ENCODE measurements at places on chromosomes 2 and 18.

DNA sequence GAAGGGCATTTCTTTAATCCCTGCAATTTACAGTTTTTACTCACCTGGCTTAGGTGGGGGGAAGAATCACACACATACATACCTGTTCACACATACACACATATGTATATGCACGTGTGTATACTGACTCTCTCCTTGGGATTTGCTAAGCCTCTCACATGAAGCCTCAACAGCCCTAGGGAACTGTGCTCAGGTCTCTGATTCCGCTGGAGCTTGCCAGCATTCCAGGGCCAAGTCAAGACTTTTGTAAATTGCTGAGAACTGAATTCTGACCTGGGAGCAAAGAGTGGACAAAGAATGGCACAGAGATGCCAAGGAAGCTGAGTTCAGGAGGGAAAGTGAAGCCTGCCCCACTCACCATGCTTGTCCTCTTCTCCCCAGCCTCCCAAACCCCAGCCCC lies 177.3 kb downstream of the TMEM247 start:
- ATAC-seq, result no peak

- peak; percentile 71 for ATAC-seq
Observed at GRCh38 chr2:20977520-20978180, 66.2 kb downstream of the APOB start.

- ATAC-seq, result no peak
Observed at GRCh38 chr2:45506756-45507155, 104.3 kb downstream of the SRBD1 start.

- ATAC-seq, result peak; percentile 44
Observed at GRCh38 chr2:144524118-144525009, 4.4 kb upstream of the ZEB2 start.

DNA sequence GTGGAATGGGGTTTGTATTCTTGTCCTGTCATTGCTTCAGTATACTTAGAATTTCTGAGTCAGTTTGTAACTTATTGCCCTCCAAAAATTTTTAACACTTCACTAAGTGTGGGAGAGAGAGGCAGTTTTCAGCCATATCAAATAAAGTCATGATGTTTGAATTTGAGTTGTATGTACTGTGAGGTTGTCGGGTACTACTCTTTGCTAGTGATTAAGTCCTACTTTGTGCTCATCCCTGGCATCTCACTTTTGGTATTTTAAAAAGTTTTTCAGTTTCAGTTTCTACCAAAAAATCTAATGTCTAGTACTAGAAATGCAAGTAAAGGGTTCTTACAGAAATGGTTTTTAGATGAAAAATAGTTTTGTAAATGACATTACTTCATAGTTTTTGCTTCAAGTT lies 40.7 kb downstream of the EIF5B start:
- ATAC-seq, result no peak

DNA sequence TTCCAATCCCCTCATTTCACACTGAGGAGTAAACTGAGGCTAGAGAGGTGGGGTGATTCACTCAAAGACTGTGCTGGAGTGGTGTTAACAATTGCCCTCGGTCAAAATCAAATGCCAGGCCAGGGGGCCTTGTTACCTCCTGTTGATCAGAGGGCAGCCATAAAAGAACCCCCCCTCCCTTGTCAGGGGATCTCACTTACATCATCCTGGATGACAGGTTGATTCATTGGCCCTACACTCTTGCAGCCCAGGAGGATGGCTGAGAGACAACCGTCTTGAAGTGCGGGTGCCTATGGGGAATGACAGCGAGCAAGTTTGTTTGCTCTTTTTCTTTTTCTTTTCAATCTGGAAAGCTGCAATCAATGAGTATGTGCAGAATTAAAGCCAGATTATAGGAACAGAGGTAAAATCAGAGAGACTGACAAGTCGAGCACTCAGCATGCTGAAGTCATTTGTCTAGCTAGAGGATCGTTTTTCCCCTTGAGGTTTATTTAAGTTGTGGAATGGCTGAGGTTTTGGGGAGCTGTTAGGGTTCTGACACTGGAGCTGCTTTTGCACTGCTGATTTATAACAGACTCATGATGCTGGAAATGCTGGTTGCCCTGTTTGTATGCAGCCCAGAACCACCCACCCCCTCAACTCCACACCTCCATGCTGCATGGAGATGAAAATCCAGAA lies 26.4 kb upstream of the NRP2 start:
- no peak for ATAC-seq

DNA sequence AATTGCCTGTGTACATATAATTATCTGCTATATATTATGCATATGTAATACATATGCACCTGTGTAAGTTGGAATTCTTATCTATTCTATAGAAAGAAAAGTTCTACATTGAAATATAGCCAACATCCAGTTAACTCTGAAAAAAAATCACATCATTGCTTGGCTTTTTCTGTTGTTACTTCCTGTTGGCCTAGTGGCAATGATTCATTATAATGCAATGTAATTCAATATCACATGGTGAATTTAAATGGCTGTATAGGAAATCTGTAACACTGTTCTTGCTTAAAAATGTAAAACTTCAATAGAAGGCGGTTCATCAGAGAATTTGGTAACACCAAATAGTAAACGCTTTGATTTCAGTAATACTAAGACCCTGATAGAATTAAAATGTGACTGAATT lies 44.5 kb upstream of the MAP4K3 start:
- no peak for ATAC-seq

- ATAC-seq, result no peak
Observed at GRCh38 chr2:83394134-83394904, 1064.8 kb downstream of the SUCLG1 start.

DNA sequence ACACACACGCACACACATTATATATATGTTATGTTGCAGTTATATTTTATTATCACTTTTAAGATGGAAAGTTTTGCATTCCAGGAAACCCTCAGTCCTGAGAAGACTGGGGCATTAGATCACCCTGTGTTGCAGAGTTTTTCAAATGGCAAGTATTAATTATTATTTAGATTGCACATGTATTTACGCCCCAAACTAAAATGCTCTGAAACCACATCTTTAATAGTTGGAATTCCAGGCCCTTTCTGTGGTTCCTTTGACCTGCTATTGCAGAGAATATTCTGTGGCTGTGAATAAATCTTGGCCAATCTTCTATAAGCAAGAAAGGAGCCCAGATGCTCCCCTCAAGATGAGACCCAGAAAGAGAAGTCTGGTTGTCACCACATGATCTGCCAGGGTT lies 427.0 kb upstream of the TNP1 start:
- no peak for ATAC-seq

- no peak for ATAC-seq
Observed at GRCh38 chr2:42914314-42914713, 121.9 kb upstream of the HAAO start.

DNA sequence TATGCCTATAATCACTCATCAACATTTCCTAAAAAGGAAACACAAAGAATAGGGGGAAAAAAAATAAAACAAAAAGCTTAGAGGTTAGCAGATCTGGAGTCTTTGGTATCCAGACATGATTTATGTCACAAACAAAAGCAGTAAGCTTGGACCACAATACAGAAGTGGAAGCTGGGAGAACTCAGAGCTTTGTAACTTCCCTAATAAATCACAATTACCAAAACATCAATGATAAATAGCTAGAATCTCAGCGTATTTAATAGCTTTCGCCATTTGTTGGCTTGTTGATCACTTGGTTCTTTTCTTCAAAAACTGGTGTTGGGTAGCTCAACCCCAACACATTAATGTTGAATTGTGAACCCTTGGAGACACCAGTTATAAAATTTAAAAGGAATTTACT lies 392.5 kb downstream of the IRS1 start:
- no peak for ATAC-seq

DNA sequence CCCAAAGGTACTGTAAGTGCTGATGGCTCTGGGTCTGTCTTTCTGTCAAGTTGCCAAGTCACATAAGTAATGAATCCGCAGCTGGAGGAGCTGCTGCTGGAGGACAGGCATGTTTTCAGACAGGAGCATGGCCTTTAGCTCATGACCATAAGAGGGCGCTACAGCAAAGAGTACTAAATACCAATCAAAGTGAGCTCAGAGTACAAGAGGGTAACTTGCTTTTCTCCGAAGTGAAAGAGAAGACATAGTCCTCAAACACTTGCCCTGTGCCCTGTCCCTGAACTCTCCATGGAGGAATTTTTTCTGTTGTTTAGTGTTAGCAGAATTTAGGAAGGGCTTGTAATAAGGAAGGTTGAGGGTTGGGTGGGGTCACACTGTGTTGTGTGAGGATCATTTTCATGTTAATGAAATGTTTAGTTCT lies 58.0 kb upstream of the EML6 start:
- no peak for ATAC-seq

- peak; percentile 69 for ATAC-seq
Observed at GRCh38 chr2:112622528-112622849, 23.2 kb upstream of the SLC20A1 start.

- ATAC-seq, result no peak
Observed at GRCh38 chr2:9033385-9034168, 30.1 kb upstream of the MBOAT2 start.

GRCh38 chr2:141767051-141767450 lies 363.8 kb downstream of the LRP1B start:
- no peak for ATAC-seq

DNA sequence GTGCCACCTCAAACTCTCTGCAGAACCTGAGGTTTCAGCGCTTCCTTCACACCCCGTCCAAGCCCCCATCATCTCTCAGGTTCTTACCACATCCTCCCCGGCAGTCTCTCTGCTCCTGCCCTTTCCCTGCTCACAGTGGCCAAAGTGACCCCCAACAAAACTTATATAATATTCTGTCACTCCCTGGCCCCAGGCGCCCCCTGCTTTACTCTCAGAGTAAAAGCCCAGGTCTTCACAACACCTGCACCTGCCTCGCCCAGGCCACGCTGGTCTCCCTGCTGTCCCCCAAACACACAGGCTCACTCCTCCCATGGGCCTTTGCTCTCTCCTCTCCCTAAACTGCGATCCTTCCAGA lies 6.4 kb downstream of the ITGB1BP1 start:
- ATAC-seq, result no peak

DNA sequence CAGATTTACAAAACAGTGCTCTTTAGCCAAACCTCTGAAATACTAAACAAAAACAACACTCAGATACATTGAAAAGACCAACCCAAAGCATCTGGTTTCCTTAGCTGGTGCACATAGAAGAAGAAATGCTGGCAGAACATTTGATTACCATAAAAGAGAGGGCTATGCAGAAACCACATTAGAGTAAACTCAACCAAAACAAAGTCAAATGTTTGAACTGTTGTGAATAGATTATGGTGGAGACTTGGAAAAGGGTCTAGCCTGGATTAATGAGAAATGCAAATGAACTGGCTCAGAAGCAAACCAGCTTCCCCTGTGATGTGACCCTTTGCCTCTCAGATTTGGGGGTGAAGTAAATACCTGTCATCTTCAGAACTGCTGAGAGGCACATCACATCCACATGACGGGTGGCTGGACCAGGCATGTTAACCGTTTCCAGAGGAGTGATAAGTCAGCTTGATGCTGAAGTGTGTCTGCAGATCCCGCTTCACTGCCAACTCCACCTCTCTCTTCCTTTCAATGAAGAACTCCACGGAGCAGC lies 153.0 kb downstream of the NRP2 start:
- no peak for ATAC-seq

DNA sequence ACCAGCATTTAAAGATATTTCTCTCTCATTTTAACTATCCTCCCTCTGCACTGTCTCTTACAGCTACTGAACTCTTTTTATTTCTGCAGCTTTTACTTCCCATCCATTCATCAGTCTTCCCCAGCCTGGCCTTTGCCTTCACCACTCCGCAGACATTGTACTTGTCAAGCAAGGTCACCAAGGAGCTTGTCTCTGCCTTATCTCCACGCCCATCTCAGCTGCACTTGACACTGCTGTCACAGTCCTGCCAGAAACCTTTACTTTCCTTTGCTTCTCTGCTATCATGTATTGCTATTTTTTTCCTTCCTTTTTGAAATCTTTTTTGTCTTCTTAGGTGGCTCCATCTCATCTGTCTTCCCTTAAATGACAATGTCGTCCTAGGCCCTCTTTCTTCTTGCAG lies 147.0 kb downstream of the VWC2L start:
- no peak for ATAC-seq

GRCh38 chr18:63206433-63207142 lies 113.0 kb downstream of the BCL2 start:
- ATAC-seq, result no peak

DNA sequence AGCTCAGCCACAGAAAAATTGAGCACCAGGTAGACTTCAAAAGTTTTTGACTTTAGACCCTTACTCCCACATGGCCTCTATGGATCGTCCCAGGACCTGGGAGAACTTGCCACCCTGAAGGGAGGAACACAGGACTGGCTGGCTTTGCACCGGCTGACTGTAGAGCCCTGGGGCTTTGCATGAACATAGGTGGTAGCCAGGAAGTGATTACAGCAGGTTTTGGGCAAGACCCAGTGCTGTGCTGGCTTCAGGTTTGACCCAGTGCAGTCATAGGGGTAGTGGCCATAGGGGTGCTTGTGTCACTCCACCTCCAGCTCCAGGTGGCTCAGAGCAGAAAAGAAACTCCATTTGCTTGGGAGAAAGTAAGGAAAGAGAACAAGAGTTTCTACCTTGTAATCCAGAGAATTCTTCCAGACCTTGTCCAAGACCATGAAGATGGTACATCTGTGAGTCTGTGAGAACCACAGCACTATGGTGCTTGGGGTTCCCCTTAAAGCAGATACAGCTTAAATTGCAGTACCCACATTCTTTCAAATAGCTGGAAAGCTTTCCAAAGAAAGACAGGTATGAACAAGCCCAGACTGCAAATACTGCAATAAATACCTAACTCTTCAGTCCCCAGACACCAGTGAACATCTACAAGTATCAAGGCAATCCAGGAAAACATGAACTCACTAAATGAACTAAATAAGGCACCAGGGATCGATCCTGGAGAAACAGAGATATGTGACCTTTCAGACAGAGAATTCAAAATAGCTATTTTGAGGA lies 13.0 kb upstream of the SESTD1 start:
- ATAC-seq, result no peak

DNA sequence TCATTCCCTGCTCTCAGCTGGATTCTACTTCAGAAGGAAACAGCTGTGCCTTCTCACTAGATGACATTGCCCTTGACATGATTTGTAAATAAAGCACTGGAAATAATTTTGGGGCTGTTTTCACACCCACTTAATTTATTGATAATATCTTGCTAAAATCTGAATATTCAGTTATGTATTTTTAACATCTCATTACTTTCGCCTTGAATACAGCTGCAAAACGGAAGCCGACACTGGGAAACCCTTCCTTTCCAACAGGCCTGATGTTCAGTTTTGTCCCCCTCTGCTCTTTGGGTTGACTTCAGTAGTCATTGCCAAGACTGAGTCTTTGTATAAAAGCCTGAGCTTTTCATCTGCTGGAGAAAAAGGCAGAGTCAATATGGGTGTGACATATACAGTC lies 82.7 kb downstream of the DOCK10 start:
- no peak for ATAC-seq

- ATAC-seq, result peak; percentile 62
Observed at GRCh38 chr18:37565977-37566478, 430 bp upstream of the CELF4 start.
